ENCODE measurements at places on chromosomes 5 and 9.

DNA sequence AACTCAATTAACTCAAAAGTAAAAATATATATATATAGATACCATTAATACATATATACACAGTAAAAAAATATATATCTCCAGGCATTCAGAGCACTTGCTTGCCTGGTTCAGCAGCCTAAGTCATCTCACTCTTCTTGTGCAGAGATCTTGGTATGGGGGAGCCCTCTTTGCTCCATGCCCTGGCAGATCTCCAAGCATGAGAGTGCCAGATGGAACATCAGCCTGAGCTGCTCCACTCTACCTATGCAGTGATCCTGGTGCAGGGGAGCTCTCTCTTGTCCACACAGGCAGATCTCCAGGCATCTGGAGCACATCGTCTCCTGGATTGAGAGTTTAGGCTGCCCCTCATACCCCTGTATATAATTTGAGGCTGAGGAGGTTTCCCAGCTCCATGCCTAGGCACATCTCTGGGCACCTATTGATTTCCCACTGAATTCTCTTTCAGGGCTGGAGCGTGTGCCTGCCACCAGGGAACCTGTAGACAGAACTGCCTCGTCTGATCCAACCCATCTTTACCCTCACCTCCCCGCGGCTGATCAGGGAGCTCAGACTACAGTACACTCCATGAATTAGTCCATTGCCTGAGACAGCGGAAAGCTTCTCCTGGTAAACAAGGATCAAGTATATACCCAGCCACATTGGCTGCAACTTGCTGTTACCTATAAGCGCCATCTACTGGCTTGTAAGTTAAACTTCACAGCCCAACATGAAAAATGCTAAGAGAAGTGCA lies 342.4 kb upstream of the GRIA1 start:
- peak; percentile 63 for DNase-seq

GRCh38 chr5:32261198-32261597 lies 51.5 kb downstream of the MTMR12 start:
- no peak for DNase-seq

GRCh38 chr5:42500003-42500599 lies 76.9 kb downstream of the GHR start:
- DNase-seq = no peak

DNA sequence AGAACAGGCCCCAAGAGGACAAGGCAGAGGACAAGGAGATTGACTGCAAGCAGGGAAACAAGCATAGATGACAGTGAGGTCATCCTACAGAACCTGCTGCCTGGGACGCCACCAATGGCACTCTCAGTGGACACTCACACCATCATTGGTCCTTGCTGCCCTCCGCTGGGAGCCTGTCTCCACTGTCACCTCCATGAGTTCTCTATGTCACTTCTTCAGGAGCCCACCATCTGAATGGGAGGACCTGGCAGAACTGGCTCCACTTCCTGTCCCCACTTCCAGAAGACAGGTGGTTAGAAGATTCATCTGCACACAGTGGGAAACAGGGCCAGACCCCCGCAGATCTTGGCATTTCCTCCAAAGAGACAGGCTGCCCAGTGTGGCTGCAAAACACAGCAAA lies 188.9 kb downstream of the HSD17B3 start:
- DNase-seq = no peak

- no peak for DNase-seq
These were observed 111.5 kb downstream of the HTR4 start for GRCh38 chr5:148542812-148543211.

DNA sequence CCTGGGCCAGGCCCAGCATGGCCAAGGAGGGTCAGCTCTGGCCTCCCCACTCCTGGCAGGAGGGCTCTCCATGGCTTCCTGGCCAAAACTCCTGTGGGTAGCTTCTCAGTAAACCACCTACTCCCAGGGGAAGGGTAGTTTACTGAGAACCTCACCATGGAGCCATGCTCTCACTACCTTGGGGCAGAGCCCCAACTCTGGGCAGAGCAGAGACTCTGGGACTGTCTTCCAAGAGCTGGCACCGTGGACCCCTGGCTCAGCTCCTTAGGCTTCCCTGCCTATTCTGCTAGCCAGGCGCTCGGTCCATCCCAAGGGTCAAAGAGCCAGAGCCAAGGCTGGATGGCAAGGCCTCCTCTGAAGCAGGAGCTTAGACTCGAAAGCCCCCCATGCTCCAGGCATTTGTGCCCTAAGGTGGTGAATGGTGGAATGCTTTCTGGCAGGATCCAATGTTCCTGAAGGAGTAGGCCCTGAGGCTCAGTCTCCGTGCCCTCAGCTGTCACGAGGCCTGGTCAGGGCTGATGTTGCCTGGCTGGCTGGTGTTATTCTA lies 19.6 kb downstream of the TCF7 start:
- DNase-seq = no peak

All from RWPE1 (cell line).